ENCODE measurements at places on chromosomes 7 and 10. TPM values are rescaled to one million over a fixed set of nuclear protein-coding genes. Genes with fewer than 3 reads are reported as not detected.

DNA sequence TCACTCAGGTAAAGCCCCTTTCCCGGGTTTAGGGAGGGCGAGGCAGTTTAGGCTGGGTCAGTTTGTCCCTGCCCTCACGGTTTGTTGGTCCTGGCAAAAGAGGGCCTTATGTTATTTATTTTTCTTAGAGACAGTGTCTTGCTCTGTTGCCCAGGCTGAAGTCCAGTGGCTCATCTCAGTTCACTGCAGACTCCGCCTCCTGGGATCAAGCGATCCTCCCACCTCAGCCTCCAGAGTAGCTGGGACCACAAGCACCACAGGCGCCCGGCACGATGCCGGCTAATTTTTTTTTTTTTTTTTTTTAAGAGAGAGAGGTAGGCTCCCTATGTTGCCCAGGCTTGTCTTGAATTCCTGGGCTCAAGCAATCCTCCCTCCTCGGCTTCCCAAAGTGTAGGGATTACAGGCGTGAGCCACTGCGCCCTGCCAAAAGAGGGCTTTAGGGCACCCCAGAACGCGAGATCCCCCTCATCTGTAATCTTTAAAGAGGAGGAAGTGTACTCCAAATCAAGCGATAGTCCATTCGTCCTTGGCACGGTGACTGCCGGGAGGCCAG, 626 bp upstream of the BMS1 start:
- DNase-seq, result no peak
- peak overlapping the region; percentile 79 for H3K4me3 ChIP-seq
- H3K27me3 ChIP-seq, result peaks cover 15% of the 10 kb centered on the region
- H3K4me1 ChIP-seq, result peaks cover 27% of the 10 kb centered on the region

GRCh38 chr10:91378061-91378460, 32.1 kb upstream of the HECTD2 start:
- peaks cover 18% of the 10 kb centered on the region for H3K4me1 ChIP-seq
- no peak overlapping the region for H3K27ac ChIP-seq
- no peaks in the 10 kb centered on the region for H3K27me3 ChIP-seq

DNA sequence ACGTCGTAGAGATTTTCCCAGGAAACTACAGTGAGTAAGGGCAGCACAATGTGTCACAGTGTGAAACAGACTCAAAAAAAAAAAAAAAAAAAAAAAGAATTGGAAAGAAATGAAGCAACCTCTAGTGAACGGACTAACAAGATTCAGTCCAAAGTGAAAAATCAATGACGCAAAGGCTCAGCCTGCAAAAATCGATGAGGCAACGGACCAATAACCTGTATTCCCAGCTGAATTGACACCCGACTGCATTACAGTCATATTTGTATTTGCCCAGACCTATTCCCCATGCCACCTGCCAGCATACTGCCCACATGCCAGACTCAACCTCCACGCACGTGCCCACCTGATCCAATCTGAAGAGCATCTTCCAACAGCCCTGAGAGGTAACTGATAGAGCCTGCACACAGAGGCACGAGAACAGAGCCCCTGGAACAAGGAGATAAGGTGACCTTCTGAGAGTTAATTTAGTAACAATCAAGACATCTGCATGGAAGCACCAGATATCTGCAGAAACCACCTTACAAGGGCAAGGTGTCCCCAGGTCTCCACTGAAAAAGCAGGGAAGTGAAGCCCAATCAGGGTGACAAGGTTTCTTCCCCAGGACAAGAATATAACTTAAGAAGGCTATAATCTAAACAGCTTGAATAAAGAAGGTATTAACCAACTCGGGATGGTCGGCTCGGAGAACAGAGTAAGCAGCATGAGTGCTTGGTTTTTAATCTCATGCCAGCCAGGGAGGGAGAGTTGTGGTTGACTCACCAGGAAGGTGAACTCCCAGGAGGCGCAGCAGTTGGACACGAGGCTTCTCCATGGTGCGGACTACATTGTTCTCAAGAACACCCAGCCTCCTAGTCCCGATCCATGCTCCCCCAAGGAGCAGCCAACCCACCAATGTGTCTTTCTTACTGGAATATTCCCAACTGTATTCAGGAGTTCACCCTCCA, 48.5 kb downstream of the PLXNA4 start:
- DNase-seq, result no peak
- no peaks in the 10 kb centered on the region for H3K36me3 ChIP-seq
- H3K4me1 ChIP-seq, result no peaks in the 10 kb centered on the region
- H3K27ac ChIP-seq, result no peak overlapping the region
- H3K27me3 ChIP-seq, result no peaks in the 10 kb centered on the region

The AEBP1 gene
- 20.5 TPM for total RNA-seq

- peak; percentile 85 for DNase-seq
- no peaks in the 10 kb centered on the region for H3K27me3 ChIP-seq
- peak overlapping the region; percentile 92 for H3K27ac ChIP-seq
- peaks cover 31% of the 10 kb centered on the region for H3K36me3 ChIP-seq
- peaks cover 84% of the 10 kb centered on the region for H3K4me1 ChIP-seq
Observed at GRCh38 chr10:72009425-72010081, 45.4 kb downstream of the CHST3 start.

DNA sequence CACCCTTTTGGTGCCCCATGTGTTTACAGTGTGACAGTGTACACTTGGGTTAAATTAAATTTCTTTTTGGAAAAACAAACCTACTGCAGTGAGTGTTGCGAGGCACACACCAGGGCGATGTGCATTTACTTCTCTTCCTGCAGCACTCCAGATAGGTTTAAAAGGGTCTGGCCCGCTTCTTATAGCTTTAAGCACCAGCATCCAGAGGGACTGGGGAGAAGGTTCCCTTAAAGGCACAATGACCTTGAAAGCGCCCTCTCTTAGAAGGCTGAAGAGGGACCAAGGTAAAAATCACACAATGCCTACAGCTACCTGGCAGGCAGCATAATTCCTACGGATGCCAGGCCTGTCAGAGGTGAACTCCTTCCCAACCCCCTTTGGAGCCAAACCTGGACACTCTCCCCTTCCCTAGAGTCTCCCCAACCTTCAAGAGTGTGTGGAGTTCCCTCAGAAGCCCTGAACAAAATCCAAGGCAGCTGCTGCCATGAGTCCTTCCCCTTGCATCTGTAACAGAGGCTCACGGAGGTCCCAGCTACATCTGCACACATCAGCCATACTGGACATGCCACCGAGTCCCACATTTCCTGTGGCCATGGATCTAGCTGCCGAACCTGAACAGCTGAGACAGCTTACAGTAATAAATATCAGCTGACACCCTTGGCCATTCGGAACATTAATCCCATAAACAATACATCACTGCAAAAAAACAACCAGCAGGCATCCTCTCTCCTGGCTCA, 33.2 kb downstream of the TRIM8 start:
- H3K4me3 ChIP-seq, result no peak overlapping the region
- H3K36me3 ChIP-seq, result peaks cover 10% of the 10 kb centered on the region
- peaks cover 73% of the 10 kb centered on the region for H3K4me1 ChIP-seq
- H3K27ac ChIP-seq, result peak overlapping the region; percentile 93

- no peak overlapping the region for H3K27ac ChIP-seq
- DNase-seq, result no peak
- no peak overlapping the region for H3K4me3 ChIP-seq
- no peaks in the 10 kb centered on the region for H3K27me3 ChIP-seq
- no peaks in the 10 kb centered on the region for H3K4me1 ChIP-seq
Observed at GRCh38 chr7:49438281-49438680, 335.2 kb upstream of the VWC2 start.

The ITIH2 gene
- total RNA-seq, result not detected

DNA sequence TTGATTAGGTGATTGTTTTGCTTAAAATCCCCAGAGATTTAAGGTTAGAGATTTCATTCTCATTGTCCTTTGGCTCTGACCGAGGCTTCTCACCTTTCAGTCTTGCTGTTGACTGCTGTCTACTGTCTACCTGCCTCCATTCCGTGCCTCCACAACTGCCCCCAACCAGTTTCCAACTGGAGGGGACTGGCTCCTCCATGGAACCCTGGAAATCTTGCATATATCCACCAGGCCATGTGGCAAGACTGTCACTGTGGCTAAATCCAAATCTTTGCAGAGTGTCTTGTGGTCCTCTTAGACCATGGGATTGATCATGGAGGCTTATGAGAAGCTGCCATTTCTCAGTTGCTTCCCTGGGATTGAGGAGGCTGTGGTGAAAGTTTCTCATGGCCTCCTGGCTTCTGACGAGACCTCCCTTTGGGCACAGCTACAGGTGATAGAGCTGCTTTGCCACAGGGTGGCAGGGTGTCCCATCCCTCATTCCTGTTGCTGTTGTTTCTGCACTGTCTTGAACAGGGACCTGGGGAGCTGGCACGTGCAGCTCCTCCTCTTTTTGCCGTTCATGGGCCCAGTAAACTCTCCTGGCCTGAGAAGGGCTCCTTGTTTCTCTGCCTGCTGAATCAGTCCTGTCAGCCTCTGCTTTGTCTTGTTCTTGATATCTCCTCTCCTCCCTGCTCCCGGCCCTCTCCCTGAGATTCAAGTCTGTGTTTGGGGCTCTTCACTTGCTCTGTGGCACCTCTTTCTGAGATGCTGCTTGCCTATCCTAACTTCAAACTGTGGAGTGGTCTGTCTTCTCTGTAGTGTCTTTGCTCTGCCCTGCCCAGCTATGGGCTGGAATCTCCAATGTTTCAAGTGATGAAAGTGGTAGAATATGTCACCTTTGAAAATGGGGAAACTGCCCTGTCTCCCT, 63.6 kb upstream of the IGFBP3 start:
- H3K27me3 ChIP-seq, result peaks cover 4% of the 10 kb centered on the region
- no peaks in the 10 kb centered on the region for H3K36me3 ChIP-seq
- H3K4me3 ChIP-seq, result no peak overlapping the region

- no peaks in the 10 kb centered on the region for H3K27me3 ChIP-seq
- no peaks in the 10 kb centered on the region for H3K36me3 ChIP-seq
- no peak overlapping the region for H3K4me3 ChIP-seq
- no peak overlapping the region for H3K27ac ChIP-seq
- no peak for DNase-seq
- no peaks in the 10 kb centered on the region for H3K4me1 ChIP-seq
Observed at GRCh38 chr7:88259656-88260380, 40.0 kb upstream of the SRI start.

DNA sequence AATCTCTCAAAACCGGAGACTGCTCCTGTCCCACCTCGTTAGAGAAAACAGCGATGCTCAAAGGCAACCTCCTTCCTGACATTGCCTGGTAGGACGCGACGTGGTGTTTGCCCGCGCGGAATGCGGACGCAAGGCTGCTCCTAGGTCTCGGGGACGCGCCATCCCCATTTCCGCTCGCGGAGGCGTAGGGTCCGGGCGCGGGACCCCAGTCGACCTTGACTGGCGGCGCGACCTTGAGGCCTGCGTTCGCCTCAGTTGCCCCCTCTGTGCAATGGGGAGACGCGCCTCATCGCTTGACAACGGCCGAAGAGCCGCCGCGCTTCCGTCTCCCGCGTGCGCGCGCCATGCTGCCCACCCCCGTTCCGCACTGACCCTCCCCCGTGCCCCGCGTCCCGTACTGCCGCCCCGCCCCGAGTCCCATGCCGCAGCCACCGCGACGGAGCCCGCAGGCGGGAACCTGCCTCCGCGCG, 412 bp upstream of the PPIA start:
- no peaks in the 10 kb centered on the region for H3K27me3 ChIP-seq
- no peak for DNase-seq
- peak overlapping the region; percentile 100 for H3K27ac ChIP-seq
- peaks cover 25% of the 10 kb centered on the region for H3K36me3 ChIP-seq

The OPALIN gene
- total RNA-seq, result not detected

GRCh38 chr7:69599955-69600709, 1.9 kb downstream of the AUTS2 start:
- DNase-seq, result no peak
- H3K27me3 ChIP-seq, result no peaks in the 10 kb centered on the region
- H3K27ac ChIP-seq, result peak overlapping the region; percentile 89
- peaks cover 47% of the 10 kb centered on the region for H3K4me1 ChIP-seq

The STEAP1B gene
- 0.63 TPM for total RNA-seq

DNA sequence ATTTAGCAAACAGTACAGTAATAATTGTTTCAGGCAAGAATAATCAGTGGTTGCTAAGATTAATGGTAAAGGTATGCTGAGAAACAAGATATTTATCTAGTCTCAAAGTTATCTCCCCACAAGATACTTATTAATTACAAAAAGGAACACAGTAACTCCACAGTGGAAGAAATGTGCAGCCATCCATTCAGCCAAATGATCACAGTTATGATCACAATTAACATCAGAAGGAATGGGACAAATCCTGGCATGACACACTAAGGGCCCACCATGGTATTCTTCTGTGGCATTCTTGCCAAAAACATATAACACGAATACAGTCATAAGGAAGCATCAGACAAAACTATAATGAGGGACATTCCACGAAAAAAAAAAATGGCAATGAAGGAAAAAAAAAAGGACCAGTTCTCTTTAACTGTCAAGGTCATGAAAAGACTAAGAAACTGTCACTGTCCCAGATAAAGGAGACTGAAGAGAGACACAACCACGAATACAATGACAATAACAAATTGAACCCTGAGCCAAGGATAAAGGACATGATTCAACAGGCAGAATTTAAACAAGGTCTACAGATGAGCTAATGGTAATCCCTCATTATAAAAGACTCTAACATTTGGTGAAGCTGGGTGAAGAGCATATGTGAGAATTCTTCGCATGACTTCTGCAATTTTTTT, 20.9 kb downstream of the NUDCD3 start:
- H3K4me3 ChIP-seq, result no peak overlapping the region
- DNase-seq, result no peak
- H3K4me1 ChIP-seq, result peaks cover 89% of the 10 kb centered on the region
- peaks cover 9% of the 10 kb centered on the region for H3K36me3 ChIP-seq
- H3K27ac ChIP-seq, result peak overlapping the region; percentile 1

The ACTL6B gene
- total RNA-seq, result not detected

DNA sequence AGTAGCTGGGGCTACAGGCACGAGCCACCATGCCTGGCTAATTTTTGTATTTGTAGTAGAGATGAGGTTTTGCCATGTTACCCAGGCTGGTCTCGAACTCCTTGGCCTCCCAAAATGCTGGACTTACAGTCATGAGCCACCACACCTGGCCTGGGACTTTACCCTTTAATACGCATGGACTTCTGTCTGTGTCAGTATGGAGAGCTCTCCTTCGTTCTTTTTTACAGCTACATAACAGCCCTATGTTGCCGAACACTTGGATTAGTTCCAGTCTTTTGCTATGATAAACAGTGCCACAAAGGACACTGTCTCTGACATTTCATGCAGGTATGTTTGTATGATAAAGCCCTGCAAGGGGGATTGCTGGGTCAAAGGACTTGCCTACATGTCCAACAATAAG, 10.9 kb upstream of the OAT start:
- no peak for DNase-seq
- H3K27me3 ChIP-seq, result peaks cover 68% of the 10 kb centered on the region
- H3K4me1 ChIP-seq, result no peaks in the 10 kb centered on the region
- H3K36me3 ChIP-seq, result no peaks in the 10 kb centered on the region
- no peak overlapping the region for H3K4me3 ChIP-seq
- no peak overlapping the region for H3K27ac ChIP-seq

GRCh38 chr10:34430685-34431084, 384.4 kb downstream of the PARD3 start:
- H3K27ac ChIP-seq, result no peak overlapping the region
- H3K36me3 ChIP-seq, result no peaks in the 10 kb centered on the region
- H3K27me3 ChIP-seq, result no peaks in the 10 kb centered on the region
- no peak for DNase-seq

GRCh38 chr7:34445653-34446052, 212.4 kb upstream of the NPSR1 start:
- no peak for DNase-seq
- H3K4me1 ChIP-seq, result no peaks in the 10 kb centered on the region
- H3K4me3 ChIP-seq, result no peak overlapping the region
- no peaks in the 10 kb centered on the region for H3K36me3 ChIP-seq
- no peak overlapping the region for H3K27ac ChIP-seq

The CCDC146 gene
- total RNA-seq, result 4.7 TPM

- DNase-seq, result peak; percentile 22
- H3K27me3 ChIP-seq, result peaks cover 34% of the 10 kb centered on the region
- no peak overlapping the region for H3K27ac ChIP-seq
- H3K4me3 ChIP-seq, result peak overlapping the region; percentile 62
- no peaks in the 10 kb centered on the region for H3K36me3 ChIP-seq
Observed at GRCh38 chr10:108465871-108466641, 1301.5 kb upstream of the SORCS1 start.
